ENCODE measurements at places on chromosomes 12 and 14.
A peak's percentile ranks its signal among the peaks of the same experiment; 100 is the strongest.

GRCh38 chr12:124913474-124914391 lies 717 bp downstream of the UBC start:
- peak; percentile 79 for DNase-seq

GRCh38 chr14:86798330-86798729 lies 1194.7 kb downstream of the GALC start:
- DNase-seq = no peak

DNA sequence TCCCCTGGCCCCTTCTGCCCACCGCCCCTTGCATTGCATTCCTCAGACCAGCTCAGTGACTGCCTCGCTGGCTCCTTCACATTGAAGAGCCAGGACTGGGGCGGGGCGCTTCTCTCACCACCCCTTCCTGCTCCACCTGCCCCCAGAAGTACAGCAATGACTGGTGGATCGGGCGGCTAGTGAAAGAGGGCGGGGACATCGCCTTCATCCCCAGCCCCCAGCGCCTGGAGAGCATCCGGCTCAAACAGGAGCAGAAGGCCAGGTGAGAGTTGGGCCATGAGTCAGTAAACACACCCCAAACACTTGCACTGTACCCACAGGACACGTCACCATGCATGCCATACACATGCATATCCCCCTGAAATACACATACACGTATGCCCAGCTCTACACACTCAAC lies 5.8 kb downstream of the CACNB3 start:
- DNase-seq = no peak

DNA sequence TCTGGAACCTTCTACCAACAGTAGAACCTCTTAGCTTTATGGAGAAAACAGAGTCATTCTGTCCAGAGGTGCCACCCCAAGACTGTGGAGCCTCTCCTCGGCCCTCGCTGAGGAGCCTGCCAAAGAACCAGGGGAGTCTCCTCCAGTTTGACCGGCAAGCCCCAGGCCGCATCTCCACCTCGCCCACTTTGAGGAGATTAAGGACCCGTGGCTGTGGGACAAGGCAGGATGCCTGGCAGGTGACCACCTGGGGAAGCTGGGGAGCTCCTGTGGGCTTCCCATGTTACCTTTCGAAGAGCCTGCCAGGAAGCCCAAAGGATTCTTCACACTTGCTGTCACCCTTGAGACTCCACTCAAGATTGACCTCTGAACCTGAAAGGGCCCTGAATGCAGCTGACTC lies 3.8 kb downstream of the PLEKHG7 start:
- DNase-seq = no peak

DNA sequence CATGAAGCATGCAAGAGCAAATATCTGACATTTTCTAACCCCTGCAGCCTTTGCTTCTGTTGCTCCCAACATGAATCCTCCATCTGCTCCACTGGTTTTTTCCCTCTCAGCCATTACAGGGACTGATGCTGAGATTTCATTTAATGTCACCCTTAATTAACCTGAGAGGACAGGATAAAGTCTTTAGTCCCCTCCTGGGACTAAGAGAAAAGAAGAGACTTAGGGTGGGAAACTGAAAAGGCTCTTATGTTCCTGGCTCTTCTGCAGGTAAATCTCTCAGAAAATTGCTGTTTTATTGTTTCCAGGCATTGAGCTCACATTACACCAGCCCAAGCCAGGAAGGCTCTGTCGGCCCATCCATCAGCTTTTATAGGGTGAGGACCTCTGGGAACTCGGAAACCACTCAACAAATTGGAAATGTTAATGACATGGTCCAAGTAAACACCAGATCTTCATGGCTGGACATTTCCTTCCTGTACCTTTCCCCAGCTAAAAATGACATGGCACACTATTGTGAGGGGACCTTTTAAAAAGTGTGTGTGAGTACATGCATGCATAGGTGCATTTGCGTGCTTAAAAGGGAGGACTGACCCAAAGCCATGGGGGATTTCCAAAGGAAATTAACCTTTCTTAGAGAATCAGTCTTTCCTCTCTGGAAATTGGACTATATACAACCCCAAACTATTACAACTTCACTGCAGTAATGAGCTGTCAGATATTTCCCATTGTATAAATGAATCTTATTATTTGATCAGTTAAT lies 408.1 kb upstream of the TMTC1 start:
- DNase-seq = no peak

DNA sequence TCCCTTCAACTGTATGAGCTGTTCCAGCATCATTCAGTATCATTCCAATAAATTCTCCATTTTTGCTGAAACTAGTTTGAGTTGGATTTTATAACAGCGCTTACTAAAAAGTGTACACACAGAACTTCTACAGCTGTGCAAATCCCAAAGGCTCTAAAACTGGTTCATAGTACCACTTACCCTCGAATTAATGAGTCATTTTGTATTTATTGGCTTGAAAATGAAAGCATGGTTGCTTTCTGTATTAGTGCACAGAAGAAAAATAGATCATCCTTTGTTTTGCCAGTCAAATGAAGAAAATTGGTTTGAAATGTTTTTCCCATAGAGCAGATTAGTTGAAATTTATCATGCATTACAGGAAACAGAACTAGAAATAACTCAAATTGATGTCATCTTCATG lies 268.3 kb upstream of the CPNE8 start:
- DNase-seq = no peak

DNA sequence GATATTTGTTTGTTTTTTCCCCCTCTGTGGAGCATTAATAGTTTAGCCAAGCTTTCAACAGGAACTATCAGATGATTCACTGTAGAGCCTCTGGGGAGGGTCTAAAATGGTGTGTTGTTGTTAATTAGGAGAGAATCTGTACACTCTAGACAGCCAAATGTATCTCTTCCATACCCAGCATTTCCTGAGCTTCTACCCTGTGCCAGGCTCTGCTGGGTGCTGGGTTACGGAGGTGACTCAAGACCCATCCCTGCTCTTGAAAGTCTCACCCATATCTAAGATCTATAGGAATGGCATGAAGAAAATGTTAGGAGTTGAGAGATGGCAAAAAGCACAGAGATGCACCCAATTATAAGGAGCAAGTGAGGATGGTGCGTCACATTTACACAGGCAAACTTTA lies 245.8 kb downstream of the C12orf75 start:
- no peak for DNase-seq

GRCh38 chr12:130815028-130815741 lies 23.9 kb downstream of the STX2 start:
- no peak for DNase-seq

- DNase-seq = no peak
These were observed 10.2 kb upstream of the RABGGTA start for GRCh38 chr14:24281636-24282035.

DNA sequence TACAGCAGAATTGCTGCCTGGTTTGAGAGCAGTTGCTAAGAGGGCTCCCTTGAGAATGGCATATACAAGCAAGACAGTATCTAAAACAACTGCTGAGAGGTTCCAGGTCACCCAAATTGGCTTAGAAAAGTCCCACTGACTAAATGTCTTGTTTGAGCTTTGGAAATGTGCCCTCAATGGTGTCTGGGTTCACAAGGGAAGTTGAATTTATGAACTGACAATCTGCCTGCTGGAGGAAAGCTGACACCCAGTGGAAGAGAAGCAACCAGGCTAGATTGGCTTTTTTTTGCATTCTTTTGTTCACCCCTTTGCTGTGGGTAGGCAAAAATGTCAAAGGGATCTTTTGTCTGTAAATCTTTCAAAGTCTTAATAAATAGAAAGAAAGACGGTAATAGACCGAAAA lies 44.6 kb upstream of the NPFF start:
- DNase-seq = no peak

- no peak for DNase-seq
These were observed 44.3 kb upstream of the STRN3 start for GRCh38 chr14:31070431-31070830.

GRCh38 chr14:86243158-86243557 lies 713.2 kb downstream of the FLRT2 start:
- no peak for DNase-seq

GRCh38 chr14:75175677-75176141 lies 703 bp downstream of the TMED10 start:
- DNase-seq = no peak

DNA sequence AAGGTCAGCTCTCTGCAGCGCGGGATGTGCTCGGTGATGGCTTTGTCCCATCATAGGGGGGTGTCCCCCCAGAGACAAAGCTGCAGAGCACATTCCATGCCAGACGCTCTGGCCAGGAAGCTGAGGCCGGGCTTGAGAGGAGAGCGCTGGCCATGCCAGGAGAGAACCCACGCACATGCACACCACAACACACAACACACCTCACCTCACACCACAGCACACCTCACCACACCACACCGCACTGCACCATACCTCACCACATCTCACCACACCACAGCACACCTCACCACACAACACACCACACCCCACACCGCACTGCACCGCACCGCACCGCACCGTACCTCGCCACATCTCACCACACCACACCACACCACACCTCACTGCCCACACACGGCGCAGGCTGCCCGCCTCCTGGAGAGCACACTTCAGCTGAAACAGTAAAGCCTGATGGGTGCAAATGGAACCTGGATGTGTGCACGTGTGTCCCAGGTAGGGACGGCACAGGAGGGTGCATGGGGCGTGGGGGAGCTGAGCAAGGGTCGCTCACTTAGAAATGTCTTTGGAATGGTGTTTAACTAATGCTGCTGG lies 10.8 kb downstream of the ANKRD9 start:
- DNase-seq = no peak

DNA sequence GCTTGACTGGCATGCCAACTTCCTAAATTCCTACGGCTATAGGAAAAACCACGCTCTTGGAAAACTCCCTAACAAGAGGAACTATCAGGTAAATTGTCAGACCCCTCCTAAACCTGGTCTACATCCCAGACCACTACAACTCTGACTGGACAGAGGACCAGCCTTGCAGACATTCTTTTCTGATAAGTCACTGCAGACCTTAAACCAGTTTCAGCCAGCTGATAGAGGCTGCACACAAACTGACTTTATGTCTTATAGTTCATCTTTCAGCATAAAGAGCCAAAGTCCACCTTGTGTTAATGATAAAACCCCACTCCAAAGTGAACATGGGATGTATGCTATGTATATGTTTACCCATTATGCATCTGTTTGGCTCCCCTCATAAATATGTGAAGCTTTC lies 166.6 kb downstream of the KTN1 start:
- DNase-seq = no peak

DNA sequence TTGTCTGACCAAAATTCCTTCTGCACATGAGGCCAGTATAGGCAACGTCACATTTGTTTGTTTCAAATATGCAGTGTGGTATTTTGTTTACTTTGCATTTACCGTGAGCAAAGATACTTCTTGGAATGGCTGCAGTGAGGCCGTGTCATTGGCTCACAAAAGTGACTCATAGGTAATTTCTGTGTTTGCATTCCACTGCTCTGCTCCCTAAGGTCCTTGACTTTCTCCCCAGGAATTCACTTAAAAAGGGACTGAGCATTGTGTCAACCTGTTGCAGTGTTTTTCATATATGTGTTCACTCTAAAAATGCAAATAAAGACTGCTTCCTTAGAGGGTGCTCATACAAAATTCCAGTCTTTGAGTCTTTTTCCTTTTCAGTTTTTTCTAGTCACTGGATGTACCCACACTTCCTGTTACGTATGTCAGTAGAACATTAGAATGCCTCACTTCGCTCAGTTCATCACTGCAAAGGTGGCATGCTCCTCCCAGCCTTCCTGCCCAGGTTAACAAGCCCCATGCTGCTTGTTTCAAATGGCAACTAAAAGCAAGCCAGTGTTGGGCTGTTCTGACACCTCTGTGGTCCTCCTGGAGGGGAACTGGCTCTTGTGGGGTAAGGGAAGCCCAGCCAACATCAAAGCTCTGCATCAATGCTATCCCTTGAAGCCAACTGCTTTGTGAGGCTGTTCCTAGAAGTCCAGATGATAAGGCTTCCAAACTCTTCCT lies 9.1 kb downstream of the C12orf76 start:
- no peak for DNase-seq

GRCh38 chr12:132886529-132887477 lies 602 bp downstream of the CHFR start:
- no peak for DNase-seq

- DNase-seq = no peak
These were observed at the start of gene ADGRD1 for GRCh38 chr12:130953771-130954543. Gene ADGRD1 (plus strand): TSS chr12:130953907. CDS start chr12:130954466, 559 bp downstream.

DNA sequence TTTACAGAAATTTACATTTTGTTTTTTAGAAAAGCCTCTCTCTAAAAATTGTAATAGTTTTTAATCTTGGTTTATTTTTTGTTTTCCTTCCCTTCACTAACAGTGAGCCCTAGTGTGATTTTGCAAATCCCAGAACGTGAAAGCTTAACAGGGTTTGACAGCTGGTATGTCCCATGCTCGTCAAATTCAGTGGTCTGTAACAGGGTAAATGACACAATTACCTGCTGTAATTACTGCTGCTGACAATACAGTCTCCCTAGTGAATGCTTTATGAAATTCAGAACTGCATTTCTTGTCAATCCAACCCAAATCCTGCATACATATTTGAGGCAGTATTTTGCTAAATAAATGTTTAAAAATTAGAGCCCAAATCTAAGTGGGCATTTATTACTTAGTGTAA lies 249.2 kb downstream of the NELL2 start:
- no peak for DNase-seq

DNA sequence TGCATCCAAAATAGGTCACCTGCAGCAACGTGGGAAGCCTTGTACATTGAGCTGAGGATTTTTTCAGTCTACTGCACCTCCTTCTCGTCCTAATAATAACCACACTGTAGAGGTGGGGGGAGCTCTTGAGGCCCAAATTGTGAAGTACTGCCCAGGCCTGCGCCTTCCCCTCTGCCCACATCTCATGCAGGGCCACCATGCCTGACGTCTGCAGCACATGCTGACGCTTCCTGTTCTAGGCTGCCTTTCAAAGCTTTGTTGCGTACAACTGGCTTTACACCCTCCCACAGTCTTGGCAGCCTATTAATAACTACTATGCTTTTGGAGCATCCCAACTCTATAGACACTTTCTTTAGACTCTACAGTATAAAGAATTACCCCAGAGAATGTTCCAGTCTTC lies 26.5 kb upstream of the TTC7B start:
- DNase-seq = no peak

DNA sequence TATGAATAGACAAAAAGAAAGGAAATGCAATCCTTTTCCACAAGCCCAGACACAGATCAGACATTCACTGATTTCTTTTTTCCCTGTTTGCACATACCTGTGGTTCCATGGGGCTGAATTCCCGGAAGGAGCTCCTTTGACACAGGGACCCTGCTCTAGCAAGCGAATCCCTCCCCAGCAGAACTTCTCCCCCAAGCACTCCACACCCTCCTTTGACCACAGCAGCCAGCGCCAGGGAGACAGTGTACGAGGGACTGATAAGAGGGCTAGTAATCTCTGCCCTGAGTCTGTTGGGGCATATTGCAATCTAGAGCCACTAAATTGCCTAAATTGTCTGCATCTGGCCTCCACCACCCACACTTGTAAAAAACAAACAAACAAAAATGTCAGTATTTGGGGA lies 83.4 kb upstream of the NTF3 start:
- DNase-seq = no peak

- no peak for DNase-seq
These were observed 2.3 kb downstream of the KLRG1 start for GRCh38 chr12:8991371-8992345.

GRCh38 chr12:122081697-122082221 lies 3.2 kb downstream of the MLXIP start:
- no peak for DNase-seq
